ENCODE measurements at places on chromosomes 6 and 20.
A peak's percentile ranks its signal among the peaks of the same experiment; 100 is the strongest.

GRCh38 chr6:97150932-97151331, 132.1 kb downstream of the MMS22L start:
- DNase-seq = no peak

DNA sequence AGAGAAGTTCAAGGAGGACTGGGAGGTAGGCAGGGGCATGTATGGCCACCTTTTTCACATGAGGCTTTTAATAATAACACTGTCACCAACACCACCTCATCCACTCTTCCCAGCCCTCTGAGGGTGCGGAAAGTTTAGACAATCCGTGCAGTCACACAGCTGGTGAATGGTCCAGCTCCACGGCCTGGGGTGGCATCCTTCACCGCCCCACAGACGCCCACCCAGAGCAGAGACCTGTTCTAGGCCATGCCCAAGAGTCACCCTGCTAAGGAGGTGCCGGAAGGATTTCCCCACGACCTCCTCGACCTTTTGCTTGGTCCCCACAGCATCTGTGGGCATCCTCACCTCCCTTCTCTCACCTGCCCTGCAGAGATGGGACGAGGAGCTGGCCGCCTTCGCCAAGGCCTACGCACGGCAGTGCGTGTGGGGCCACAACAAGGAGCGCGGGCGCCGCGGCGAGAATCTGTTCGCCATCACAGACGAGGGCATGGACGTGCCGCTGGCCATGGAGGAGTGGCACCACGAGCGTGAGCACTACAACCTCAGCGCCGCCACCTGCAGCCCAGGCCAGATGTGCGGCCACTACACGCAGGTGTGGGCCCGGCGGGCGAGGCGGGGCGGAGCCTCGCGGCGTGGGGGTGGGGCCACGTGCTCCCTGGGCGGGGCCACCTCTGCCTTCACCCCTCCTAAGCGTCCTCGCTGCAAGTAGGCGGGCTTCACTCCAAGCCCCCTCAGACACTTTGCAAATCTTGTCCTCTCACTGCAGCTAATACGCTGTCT, 4.4 kb downstream of the PI16 start:
- DNase-seq = no peak

GRCh38 chr6:14756340-14756739, 489.5 kb upstream of the JARID2 start:
- DNase-seq = no peak

DNA sequence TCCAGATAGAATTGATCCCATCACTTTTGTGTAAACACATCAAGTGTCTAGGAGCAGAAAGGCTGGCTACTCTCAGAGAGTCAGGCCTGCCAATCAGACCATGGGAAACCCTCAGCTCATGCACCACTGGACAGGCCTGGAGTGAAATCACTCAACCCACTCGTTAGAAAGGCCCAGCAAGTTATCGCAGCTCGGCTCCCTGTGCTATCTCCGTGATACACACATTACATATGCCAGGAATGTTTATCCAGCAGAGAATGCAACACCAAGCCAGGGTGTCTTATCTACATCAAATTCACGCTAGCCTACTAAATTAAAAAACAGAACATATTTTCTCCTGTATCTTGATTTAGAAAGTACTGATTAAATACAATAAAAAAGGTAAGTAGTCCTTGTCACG, 232.4 kb upstream of the FOXQ1 start:
- no peak for DNase-seq

DNA sequence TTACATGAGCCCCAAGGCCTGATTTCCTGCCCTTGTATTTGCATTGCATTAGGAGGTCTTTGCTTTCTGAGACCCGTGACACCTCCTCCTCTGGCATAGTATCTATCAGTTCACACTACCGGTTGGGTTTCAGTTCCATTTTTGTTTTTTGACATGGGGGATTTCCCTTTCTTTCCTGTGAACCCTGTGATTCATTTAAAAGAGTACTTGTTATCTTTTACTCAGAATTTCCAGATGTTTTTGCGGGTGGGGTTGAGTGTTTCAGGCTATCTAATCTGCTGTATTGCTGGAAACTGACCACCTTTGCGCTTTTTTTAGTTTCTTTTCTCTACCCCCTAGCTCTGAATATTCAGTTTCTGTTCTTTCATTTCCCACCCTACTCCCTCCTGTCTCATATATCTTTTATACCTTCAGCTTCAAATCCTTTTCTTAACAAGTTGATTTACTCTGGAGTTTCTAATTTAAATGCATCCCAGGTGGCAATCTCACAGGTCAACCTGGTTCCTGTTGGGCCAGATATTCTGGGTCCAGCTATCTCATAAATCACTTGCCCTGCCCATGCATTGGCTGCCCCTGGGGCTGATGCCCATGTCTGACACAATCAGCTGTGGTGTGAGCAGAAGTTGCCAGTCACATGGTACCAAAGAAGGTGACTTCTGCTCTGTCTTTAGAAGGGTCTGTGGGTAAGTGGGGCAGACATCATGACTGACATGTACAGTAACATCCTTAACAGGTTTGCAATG, 14.3 kb upstream of the NCOA3 start:
- peak; percentile 37 for DNase-seq

DNA sequence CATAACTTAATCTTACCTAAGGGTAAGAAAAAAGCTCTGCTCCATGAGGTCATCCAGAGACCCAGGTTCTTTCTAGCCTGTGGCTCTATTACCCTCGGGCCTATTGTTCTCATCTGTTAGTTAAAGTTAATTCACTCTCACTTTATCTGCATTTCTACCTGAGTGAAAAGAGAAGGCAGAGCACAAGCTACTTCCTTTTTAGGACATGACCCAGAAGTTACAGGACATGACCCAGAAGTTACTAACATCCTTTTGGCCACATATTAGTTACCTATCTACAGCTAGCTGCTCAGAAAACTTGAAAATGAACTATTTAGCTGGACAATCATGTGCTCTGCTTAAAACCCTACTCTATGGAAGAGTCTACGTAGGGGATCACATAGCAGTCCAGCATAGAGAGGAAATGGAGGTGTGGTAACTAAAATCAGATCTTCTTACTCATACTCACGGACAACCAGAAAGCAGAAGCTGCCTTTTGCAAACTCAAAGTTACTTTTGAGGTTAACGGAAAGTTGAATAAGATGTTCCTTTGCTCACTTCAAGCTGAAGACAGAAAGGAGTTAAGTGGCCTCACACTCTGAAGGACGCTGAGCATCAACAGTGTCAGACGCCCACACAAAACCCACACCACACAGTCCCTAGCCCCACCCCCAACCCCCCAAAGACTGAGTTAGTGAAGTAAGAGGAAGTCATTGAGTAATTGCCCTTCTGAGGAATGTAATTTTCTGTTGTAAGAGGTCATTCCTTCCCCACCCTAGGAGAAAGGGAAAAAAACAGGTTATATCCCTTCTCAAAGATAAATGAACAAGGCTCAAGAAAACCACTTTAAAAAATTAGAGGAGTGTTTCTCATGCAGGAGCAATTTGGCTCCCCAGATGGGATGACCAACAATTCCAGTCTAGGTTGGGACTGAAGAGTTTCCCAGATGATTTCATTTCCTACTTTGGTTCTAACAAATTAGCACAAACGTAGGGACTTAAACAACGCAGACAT, 45.9 kb upstream of the TAB2 start:
- DNase-seq = no peak

- DNase-seq = no peak
These were observed 229.9 kb downstream of the TBXT start for GRCh38 chr6:165937564-165938358.

DNA sequence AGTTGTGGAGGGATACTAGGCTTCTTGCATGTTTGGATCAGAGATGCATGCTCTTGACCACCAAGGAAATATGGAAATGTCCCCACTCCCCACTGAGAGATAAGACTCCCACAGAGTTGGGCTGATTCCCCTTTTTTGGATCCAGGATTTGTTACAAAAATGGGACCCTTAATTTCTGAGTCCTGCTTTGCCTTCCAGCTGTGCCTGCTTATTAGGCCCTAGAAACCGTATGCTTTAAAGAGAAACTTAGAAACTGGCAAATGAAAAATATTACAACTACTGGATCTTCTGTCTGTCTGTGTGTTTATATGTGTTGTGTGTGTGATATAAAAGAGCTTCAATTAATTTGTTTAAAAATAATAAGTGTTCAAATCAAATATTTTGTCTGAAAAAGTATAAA, 817.6 kb upstream of the CITED2 start:
- no peak for DNase-seq

DNA sequence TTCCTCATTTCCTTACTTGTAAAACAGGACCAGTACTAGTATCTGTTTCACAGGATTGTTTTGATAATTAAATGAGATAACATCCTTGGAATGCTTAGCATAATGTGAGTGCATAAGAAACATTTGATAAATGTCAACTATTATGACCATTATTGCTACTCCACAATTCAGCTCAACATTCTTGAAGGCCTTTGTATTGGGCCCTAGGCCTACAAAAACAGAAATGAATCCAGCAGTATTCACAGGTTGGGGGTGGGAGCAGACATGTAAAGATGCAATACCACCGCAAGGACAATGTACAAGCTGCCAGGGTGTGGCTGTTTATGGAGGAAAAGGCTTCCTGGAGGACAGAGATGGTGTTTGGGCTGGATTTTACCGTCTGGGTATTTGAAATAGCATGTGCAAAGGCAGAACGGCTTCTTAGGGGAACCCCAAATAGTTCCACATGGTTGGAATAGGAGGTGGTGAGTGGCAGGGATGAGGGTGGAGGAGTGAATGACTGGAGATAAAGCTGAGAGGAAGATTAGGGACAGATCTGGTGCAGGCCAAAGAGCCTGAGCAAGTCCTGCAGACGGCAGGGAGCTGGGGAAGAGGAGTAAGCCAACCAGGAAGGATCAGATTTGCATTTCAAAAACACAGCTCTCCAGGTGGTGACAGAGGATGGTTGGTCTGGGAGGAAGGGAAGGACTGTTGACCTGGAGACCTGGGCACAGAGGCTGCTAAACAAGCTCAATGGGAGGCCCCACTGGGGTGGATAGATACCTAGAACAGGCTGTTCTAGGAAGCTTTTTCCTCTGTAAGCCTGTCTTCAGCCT, 57.0 kb upstream of the EPB41L1 start:
- no peak for DNase-seq

DNA sequence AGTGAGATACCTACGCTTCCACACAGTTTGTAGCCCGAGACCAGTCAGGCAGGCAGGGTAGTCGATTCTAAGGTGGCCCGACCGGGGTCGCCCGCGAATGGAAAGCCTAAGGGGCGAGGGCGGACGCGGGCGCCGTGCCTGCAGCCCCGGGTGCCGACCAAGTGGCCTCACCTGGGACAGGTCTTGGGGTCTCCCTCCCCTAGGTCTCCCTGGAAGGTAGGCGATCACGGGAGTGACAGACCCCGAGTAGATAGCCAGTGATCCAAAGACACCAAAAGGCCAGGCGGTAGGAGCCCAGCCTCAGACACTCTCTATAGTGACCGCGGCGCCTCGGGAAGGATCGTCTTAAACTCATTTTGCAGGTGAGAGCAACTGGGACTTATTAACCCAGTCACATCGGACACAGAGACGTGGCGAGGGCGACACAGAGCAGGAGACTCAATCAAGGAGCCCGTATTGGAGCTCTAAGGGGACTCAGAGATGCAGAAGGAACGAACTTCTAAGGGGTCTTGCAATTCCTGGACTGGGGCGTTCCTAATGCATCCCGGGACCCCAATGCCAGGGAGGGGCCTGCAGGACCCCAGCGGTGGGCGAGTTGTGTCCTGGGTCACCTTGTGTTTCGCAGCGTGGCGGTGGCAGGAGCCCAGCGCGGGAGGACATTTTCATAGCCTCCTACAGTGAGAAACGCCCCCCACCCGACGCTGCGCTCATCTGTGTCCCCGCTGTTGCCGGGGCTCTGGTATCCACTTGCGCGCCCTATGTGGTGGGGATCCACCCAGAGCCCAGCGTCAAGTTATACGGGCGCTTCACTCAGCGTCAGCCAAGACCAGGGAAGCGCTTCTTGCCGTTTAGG, 2.1 kb upstream of the VSX1 start:
- no peak for DNase-seq

GRCh38 chr20:22509090-22509842, 75.1 kb downstream of the FOXA2 start:
- no peak for DNase-seq

DNA sequence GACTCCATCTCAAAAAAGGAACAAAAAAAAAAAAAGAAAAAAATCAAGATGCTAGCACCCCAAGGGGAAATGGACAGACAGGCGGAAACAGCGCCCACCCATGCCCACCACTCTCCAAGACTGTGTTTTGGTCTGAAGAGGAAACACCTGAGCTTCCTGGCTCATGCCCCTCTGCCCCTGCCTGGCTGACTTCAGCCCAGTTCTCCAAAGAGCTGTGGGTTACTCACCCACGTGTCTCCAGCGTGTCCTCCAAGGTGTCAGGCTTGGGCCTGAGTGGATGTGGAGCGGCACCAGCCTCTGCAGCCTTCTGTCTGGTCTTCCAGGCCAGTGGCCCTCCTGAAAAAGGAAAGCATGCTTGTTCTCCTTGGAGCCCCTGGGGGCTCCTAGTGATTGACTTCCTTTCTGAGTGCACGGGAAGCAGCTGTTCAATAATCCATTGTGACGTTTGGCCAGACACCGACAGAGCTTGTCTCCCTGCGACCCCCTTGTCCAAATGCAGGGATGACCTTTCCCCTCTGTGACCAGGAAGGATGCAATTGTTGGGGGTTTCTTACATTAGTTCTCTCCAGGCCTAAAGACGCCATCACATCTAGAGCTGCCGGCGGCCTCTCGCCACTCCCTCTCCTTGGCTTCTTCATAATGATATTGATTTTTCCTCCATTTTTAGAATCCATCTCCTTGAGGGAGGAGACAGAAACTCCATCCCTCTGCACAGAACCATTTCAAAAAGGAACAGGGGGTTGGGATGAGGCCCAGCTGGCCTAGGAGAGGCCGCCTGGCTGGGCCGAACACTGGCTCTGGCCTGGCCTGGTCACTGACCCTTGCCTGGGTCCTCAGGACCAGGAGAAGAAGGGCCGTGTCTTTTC, 58.4 kb downstream of the ADNP start:
- no peak for DNase-seq

DNA sequence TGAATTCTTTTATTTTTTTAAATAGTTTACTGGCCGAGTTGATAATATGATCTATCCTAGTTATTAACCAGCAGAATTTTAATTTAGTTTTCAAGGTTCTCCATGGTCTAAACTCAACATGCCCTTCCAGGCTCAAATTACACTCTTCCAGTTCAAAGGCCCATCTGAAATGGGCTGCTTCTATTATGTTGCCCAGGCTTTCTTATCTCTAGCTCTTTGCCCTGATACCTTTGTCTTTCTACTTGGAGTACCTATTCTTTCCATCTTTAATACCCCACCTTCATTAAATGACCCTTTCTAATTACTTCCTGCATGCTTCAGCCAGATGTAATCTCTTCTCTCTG, 541.2 kb upstream of the FLRT3 start:
- no peak for DNase-seq

DNA sequence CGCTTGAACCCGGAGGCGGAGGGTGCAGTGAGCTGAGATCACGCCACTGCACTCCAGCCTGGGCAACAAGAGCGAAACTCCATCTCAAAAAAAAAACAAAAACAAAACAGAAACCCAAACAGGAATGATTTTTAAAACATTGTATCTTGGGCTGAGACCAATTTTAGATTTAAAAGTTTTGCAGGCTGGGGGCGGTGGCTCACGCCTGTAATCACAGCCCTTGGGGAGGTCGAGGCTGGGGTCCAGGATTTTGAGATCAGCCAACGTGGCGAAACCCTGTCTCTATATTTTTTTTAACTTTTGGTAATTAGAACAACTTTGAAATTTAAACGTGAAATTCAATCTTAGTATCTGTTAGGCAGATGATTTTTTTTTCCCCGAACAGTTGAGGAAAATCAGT, 70.5 kb downstream of the AKAP12 start:
- DNase-seq = no peak

GRCh38 chr20:21016751-21017150, 89.4 kb downstream of the LINC00237 start:
- DNase-seq = no peak

GRCh38 chr20:11918981-11919380, 1.3 kb downstream of the BTBD3 start:
- DNase-seq = peak; percentile 69
